ENCODE measurements at places on chromosomes 16 and 17. TPM values are rescaled to one million over a fixed set of nuclear protein-coding genes. Genes with fewer than 3 reads are reported as not detected.
A peak's percentile ranks its signal among the peaks of the same experiment; 100 is the strongest.

The GRAP gene
- 1.7 TPM for total RNA-seq

The PRSS27 gene
- total RNA-seq: not detected

DNA sequence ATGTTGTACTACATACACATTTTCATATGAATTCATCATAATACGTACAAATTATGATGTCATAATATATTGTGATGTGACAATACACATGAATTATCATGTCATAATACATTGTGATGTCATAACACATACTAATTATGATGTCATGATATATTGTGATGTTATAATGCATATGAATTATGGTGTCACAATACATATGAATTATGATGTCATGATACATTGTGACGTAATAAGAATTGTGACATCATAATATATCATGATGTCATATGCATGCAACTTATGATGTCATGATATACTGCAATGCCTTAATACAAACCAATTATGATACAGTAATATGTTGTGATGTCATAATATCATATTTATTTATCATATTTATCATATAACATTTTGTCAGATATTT, 2074.3 kb downstream of the TP53TG3F start:
- H3K36me3 ChIP-seq: no peaks in the 10 kb centered on the region
- no peak for DNase-seq
- H3K27me3 ChIP-seq: no peaks in the 10 kb centered on the region
- H3K4me1 ChIP-seq: no peaks in the 10 kb centered on the region
- H3K27ac ChIP-seq: no peak overlapping the region

GRCh38 chr17:73549841-73550430, 94.3 kb downstream of the SDK2 start:
- H3K27me3 ChIP-seq: no peaks in the 10 kb centered on the region
- H3K4me1 ChIP-seq: no peaks in the 10 kb centered on the region
- DNase-seq: no peak
- H3K4me3 ChIP-seq: no peak overlapping the region

- H3K27ac ChIP-seq: no peak overlapping the region
- no peaks in the 10 kb centered on the region for H3K27me3 ChIP-seq
- H3K4me3 ChIP-seq: no peak overlapping the region
- no peak for DNase-seq
- H3K4me1 ChIP-seq: no peaks in the 10 kb centered on the region
Measured at GRCh38 chr16:29959293-29959692, 2.6 kb upstream of the TMEM219 start.

GRCh38 chr16:23802776-23803175, 33.0 kb upstream of the PRKCB start:
- no peak overlapping the region for H3K27ac ChIP-seq
- no peaks in the 10 kb centered on the region for H3K36me3 ChIP-seq
- DNase-seq: no peak
- H3K4me3 ChIP-seq: no peak overlapping the region
- no peaks in the 10 kb centered on the region for H3K4me1 ChIP-seq

GRCh38 chr17:80839970-80840369, 151.7 kb upstream of the CHMP6 start:
- H3K27ac ChIP-seq: no peak overlapping the region
- H3K27me3 ChIP-seq: no peaks in the 10 kb centered on the region
- H3K4me1 ChIP-seq: peaks cover 20% of the 10 kb centered on the region
- peak; percentile 40 for DNase-seq
- H3K36me3 ChIP-seq: peaks cover 10% of the 10 kb centered on the region

- H3K36me3 ChIP-seq: no peaks in the 10 kb centered on the region
- no peak overlapping the region for H3K27ac ChIP-seq
- peak overlapping the region; percentile 75 for H3K4me3 ChIP-seq
- DNase-seq: no peak
- H3K4me1 ChIP-seq: peaks cover 26% of the 10 kb centered on the region
Measured at GRCh38 chr16:2468233-2468724, 2.8 kb upstream of the NTN3 start.

DNA sequence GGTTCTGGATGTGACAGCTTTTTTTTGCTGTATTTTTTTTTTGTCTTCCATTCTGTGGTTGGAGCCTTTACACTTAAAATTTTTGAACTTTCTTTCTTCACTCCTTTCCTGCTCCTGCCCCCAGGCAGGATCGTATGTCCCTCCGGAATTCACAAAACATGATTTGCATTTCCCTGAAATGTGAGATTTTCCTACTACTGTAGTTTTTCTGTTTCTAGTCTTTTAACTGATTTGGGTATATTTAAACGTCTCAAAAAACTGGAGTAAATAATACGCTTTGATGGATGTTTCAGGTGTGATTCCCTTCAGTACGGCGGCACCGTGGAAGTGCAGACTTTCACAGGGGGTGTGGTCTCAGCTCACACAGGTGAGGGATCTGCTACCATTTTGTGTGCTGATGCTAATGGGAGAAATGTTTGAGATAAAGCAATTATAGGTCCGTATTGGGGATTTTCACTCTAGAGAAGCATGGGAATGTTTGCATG, 686 bp downstream of the SRCAP start:
- H3K27me3 ChIP-seq: no peaks in the 10 kb centered on the region
- peaks cover 17% of the 10 kb centered on the region for H3K4me1 ChIP-seq
- H3K27ac ChIP-seq: peak overlapping the region; percentile 95
- DNase-seq: no peak

DNA sequence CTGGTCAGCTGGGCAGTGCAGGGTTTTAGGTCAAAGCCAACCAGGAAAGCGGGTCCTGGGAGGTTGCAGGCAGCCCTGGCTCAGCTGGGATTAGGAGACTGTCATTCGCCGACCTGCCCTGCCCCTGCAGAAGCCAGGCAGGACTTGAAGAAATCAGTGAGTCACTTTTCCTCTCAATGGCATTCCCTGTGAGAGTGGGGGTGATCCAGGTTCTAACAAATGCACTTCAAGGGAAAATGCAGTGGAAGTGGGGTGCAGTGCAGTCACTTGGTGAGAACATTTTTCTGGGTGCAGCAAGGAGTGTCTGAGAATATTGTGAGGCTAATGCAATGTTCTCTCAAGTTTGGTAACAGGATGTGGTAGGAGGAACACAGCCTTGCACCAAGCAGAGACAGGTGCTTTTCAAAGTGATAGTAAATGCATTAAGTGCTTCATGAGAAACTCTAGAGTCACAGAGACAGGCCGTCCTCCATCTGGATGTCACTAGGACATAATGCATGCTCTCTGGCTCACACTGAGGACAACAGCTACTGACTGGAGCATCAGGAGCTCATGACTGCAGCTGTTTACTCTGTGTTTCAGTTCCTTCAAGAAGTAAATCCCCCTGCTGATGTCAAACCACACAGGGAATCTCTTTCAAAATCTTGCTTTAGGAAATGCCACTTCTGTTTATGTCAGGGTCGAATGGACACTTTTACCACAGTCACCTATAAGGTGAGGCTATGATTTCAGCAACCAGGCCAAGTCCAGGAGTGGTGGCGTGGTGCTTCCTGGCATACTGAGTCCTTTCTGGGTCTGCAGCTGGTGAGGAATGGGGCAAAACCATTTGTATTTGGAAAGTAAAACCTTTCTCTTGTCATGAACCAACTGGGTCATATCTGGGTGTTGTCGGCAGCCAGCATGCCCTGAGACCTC, 16.7 kb downstream of the CDK5R1 start:
- H3K4me3 ChIP-seq: no peak overlapping the region
- H3K4me1 ChIP-seq: no peaks in the 10 kb centered on the region
- no peaks in the 10 kb centered on the region for H3K27me3 ChIP-seq
- H3K27ac ChIP-seq: no peak overlapping the region
- DNase-seq: no peak

DNA sequence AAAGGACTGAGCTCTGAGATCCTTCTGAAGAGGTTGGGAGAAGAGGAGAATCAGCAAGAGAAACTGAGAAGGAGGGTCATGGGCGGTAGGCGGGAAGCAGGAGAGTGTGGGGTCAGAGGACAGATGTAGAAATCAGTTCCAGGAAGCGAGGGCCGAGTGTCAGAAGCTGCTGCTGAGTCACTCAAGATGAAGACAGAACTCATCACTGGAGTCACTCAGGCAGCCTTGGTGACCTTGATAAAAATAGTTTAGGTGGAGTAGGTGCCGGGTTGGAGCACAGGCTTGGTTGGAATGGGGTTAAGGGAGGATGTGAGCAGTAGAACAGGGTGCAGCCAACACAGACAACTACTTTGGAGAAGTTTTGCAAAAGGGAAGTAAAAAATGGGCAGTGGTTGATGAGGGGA, 6.1 kb upstream of the ITGAM start:
- peak; percentile 63 for DNase-seq
- H3K4me1 ChIP-seq: no peaks in the 10 kb centered on the region
- H3K27ac ChIP-seq: no peak overlapping the region
- no peak overlapping the region for H3K4me3 ChIP-seq
- H3K27me3 ChIP-seq: no peaks in the 10 kb centered on the region

DNA sequence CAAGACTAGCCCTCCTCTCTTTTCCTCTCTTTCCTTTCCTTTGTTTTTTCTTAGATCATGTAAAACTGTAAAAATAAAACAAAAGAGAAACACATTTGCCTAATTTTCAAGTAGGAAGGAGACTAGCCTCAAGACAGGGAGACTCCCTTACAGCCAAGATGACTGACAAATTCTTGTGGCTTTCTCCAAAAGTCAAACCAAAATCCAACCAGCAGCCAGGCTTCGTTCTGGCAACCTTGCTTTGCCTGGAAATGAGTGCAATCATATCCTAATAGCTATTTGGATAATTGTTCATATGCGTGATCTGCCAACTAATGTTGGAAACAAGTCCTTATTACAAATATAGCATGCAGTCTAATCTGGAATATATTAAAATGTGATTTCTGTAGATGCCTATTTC, 868.9 kb upstream of the SOX9 start:
- H3K4me1 ChIP-seq: no peaks in the 10 kb centered on the region
- no peaks in the 10 kb centered on the region for H3K36me3 ChIP-seq
- no peak overlapping the region for H3K4me3 ChIP-seq
- no peaks in the 10 kb centered on the region for H3K27me3 ChIP-seq
- no peak for DNase-seq
